Midbrain (tissue), 1 donor: ENCODE measurements at places on chromosomes 3 and 15.

DNA sequence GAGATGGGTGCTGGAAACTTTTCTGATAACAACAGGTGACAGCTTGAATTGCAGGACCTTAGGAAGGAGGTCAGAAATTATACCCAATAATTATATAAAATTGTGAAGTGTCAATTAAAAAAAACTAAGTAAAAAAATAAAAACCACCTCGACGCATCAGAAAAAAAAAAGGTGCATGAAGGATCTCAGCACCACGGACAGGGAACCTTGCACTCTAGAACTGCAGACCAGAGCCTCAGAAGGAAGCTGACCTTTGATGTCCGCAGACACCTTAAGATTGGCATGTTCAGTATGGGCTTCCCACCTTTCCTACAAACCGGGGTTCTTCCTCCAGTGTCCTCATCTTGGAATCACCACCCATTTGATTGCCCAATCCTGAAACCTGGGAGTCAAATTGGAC lies 60.9 kb downstream of the SCN10A start:
- no peak for DNase-seq

DNA sequence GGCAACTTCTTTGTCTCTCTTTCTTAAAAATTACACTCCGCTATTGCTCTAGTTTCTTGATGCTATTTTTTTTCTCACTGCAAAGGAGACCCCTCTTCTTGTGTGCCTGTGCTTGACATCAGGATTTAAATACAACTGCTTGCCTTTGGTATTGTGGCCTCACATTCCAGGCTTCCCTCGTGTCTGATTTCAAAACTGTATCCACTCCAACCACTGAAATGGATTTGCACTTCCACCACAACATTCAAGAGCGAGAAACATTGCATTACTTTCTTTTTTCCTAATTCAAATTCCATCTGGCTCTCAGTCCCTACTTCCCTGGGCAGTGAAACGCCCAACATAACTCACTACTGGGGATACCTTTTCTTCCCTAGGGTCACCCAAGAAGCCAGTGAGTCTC lies 50.4 kb upstream of the PXYLP1 start:
- no peak for DNase-seq

DNA sequence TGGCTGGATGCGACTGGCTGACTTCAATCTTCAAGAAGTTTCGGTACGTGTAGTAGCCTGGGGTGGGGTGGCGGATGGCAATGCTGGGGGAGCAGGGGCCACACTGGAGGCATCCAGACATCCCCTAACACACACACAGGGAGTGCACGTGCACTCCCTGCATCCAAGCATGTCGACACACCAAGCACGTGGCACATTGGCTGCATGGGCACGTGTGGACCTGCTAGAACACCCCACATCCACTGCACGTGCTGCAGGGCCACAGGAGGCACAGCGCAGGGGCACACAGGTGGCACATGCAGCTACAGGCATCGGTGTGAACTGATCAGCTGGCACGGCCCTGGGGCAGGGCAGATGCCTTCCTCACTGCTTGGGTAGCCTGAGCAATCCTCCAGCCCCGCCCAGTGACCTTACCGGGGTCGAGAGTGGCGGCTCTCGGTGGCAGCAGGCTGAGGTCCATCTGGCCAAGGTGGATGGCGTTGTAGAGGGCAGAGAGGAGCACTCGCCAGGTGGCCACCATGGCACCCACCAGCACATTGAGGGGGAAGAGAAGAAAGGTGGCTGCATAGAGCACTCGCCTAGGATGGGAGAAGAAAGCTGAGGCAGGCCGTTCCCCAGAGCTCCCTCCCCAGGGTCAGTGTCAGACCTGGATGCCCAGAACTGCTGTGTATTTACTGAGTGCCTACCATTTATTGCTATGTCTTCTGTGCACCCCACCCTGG lies 7.5 kb downstream of the ISLR start:
- no peak for DNase-seq

- DNase-seq: no peak
Measured at GRCh38 chr15:97598353-97598798, 362.1 kb upstream of the ARRDC4 start.

DNA sequence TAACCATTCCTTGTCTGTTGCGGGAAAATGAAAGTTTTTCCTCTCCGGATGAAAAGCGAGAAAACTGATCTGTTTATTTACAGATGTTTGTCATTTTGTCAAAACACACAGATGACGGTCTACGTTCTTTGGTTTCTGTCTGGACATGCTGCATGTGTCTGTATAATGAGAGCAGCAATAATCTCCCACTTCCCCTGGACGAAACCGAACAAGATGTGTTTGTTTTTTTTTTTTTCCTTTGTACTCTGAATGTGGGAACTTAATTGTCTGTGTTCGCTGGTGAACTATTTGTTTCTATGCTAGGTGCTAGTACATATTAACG lies 33.6 kb downstream of the PTPRG start:
- no peak for DNase-seq

DNA sequence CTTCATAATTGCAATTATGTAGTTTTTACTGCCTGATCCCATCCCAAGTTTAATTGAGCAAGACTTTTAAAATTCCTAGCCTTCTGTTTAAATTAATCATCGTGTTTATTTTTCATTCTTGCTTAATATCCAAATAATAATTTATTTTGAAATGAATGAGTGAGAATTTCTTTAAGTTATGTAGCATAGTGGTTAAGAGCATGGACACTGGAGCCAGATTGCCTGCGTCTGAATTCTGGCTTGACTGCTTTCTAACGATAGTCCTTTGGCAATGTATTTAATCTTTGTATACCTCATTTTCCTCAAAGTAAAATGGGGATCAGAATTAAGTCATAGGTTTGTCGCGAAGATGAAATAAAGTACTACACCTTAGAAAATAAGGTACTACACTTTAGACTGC lies 71.4 kb downstream of the LRRC49 start:
- no peak for DNase-seq

- DNase-seq: no peak
Measured at GRCh38 chr3:43378066-43378935, 92.0 kb downstream of the SNRK start.

DNA sequence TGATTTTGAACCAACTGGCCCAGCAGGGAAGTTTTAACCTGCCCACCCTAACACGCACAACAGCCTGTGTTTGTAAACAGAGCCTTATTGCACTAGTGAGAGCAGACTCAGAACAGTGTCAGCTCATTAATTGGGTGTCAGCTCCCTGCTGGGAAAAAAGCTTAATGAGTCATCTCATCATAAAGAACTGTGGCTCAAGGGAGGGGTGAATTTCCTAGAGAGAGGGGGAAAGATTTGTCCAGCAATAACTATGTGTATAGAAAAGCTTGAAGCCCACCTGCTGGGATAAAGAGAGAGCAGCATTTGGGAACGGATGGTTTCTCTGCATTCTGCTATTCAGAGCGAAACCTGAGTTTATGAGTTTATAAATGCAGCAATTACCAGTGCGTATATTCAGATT lies 48.9 kb upstream of the GMNC start:
- DNase-seq: no peak

DNA sequence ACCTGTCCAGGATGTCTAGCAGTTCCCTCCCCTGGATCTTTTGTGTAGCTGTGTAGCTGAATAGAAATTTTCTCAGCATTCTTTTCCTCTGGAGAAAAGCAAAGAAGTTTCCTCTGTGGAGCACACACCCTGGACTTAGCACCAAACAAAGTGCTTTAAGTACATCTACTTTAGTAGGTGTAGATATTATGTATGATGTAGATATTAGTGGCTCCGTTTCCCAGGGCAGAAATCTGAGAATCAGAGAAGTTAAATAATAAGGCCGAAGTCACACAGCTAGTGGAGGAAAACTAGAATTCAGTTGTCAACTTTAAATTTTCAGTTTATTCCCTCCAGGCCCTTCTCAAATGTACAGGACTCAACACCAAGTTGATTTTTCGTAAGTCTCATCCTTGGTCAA lies 401.7 kb upstream of the NR2F2 start:
- DNase-seq: no peak

DNA sequence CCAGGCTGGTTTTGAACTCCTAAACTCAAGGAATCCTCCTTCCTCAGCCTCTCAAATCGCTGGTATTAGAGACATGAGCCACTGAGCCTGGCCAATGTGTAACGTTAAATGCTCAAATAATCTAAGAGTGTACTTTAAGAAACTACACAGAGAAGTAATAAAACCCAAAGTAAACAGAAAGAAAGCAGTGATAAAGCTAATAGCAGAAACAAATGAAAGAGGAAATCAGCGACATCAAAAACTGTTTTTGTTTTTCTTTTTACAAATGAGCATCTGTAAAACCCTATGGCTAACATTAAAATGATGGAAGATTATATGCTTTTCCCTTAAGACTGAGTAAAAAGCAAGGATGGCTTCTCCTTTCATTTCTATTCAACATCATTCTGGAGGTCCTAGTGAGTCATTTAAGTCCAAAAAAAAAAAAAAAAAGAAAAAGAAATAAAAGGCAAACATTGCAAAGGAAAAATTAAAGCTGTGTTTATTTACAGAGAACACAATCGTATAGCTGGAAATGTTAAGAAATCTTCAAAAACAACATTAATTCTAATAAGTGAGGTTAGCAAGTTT lies 36.8 kb upstream of the FNDC3B start:
- DNase-seq: no peak

DNA sequence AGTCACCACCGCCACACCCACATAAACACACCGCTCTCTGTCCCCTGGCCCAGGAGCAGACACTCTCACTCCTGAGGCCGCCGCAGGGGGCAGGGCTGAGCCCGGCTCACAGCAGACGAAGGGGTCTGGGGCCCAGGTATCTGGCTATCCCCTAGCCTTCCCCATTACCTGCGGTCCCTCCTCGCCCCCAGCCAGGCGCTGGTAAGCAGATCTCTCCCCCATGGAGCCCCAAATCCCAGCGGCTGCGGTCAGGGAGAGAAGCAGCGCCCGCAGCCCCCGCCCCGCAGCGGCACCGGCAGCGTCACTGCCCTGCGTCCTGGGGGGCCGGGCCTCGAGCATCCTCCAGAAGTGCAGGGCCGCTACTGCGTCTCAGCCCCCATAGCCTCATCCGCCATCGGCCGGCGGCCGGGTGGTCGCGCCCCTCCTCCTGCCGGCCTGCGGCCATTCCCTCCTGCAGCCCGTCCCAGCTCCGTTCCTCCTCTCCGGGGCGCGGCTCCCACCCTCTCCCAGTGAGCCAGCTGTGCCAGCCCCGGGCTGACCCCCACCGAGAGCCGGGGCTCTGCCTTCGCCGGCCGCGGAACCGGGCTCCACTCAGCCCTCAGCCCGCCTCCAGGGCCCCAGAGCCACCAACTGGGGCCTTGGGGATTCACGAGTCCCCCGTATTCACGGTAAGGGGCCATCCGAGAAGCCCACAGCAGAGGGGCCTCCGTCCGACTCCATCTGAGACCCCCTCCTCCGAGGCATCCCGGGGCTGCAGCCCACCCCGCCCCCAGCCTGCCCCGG lies 13.1 kb downstream of the TNK2 start:
- peak; percentile 54 for DNase-seq

- DNase-seq: peak; percentile 15
Measured at GRCh38 chr3:129560911-129561594, 18.1 kb downstream of the H1-8 start.

DNA sequence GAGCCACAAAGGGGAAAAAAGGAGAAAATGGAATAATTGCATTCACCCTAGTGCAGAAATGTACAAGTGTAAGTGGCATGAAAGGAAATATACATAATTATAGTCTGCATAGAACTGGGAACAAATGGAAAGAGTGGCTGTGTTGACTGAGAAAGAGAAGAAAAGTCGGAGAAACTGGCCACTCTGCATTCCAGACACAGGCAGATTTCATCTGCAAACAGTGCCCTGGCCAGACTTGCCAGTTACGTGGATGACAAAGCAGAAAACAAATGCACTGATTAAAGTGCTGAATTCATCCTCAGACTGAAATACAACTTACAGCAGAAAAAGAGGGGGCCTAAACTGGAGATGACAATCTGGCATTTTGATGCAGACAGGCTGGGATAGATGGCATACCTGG lies 129.8 kb downstream of the FGF12 start:
- no peak for DNase-seq

- peak; percentile 49 for DNase-seq
Measured at GRCh38 chr3:40309925-40310695, 603 bp downstream of the EIF1B start.

DNA sequence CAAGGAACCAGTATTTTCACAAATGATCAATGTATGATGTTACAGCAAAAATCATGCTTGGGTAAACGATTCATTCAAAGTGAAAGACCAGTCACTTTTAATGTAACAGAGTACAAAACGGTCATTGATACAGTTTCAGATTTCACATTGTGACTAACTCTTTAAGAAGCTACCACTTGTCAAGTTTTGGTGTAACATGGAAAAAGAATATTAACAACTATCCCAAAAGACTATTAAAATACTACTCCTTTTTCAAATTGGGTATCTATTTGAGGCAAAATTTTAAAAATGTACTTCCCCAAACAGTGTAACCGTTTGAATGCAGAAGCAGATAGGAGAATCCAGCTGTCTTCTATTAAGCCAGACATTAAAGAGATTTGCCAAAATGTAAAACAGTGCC lies 31.7 kb downstream of the AKAP13 start:
- DNase-seq: no peak

- DNase-seq: no peak
Measured at GRCh38 chr15:69170597-69170996, 10.2 kb downstream of the GLCE start.
